ENCODE measurements at places on chromosomes 12 and 14.

DNA sequence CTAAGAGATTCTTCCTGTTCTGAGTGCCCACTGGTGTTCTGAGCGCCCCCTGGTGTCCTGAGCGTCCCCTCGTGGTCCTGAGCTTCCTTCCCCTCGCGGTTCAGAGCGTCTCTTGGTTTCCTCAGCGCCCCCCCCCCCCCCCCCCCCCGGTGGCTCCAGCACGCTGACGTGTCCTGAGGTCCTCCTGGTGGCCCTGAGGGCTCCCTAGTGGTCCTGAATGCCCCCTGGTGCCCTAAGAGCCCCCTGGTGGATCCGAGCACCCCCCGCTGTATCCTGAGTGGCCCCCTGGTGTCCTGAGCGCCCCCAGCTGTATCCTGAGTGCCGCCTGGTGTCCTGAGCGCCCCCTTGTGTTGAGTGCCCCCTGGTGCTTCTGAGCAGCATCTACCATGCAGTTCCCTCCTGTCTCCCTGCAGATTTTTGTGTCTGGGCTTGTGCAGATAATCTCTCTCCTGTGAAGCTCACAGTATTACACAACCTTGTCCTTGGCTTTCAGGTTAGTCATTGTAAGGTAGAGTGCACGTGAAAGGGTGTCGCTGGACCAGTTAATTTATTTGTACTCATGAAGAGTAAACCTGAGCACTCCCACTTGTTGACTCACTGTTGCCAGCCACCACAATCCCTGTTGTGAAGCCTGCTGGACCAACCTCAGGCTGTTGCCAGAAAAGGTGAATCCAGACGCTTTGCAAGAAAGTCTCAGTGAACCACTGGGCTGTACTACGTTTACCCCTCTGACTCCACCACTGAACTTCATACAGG is 1168.4 kb downstream of the TMEM121 start:
- DNase-seq, result no peak

GRCh38 chr14:89342049-89342448 is 75.0 kb downstream of the FOXN3 start:
- DNase-seq, result no peak

GRCh38 chr12:124797321-124797720 is 66.3 kb downstream of the SCARB1 start:
- no peak for DNase-seq

- no peak for DNase-seq
Measured at GRCh38 chr12:120466560-120467315, 2.8 kb downstream of the SRSF9 start.

DNA sequence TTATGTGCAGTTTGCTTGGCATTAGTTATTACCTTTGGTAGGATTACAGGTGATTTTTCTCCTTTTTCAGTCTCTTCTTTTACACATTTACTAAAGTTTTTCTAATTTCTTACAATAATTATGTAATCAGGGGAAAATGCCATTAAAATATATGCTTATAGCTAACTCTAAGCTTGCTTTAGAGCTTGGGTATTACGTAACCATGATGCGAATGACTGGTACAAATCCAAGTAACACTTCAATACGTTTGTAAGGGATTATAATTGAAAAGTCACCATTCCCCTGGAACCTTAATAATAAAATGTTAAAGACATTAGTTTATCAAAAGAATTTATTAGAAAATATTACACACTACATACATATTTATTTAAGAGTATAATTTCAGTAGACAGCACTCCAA is 71.6 kb downstream of the SCAF11 start:
- DNase-seq, result no peak

DNA sequence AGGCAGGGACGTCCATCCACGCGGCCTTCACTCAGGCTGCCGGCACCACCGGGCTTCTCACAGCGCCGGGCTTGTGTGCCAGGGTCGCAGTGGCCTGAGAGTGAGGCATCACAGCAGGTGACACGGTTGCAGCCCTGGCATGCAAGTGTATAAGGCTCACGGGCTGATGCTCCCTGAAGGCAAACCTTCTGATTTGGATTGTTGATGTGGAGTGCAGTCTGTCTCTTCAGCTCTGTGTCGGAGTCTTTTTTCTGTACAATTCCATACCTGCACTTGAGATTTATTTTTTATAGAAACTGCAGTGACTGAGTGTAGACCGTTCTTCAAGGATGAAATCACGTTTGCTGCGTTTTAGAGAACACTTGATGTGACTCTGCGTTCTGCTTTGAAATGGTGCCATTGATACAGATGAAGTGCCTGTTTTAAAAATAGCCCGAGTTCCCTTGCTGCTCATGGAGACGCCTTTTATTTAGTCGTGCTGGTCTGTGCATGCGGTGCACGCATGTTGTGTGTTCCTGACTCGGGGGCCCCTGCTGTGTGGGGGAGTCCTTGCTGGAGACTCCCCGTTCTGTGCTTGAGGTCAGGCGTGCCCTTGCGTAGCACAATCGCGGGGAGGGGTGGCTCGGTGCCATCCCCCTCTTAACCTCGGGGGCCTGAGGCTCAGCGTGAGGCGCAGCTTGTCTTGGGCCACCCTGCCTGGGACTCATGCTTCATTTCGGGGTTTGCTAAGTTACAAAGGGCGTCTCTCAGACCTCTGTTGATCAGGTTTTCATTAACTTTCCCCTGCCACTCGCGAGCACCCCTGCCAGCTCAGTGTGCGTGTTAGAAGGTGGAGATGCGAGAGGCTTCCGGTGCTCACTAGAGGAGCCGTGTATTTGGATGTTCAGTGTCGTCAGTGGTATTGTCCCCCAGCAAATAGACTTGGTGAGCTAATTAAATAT is 21.6 kb upstream of the AMN start:
- DNase-seq, result no peak
